Testis (tissue), 5 donors: ENCODE measurements at places on chromosomes 6 and 20.

DNA sequence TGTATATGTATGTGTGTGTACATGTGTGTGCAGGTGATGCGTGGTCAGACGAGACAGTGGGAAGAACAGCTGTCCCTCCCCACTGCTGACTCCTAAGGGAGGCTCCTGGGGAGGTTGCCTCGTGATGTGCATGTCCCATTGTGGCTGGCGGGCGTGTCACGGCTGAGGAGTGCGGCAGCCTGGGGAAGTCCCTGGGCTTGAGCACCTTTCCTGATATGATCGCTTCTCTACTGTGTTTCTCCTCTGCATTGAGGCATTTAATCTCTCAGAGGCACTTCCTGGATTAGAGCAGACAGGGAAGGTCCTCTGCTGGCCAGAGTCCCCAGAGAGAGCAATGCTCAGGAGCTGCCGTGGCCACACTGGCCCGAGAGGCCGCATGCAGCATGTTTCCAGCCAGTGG is 11.4 kb downstream of the NPBWR2 start:
- H3K27ac ChIP-seq = no peak overlapping the region
- no peaks in the 10 kb centered on the region for H3K36me3 ChIP-seq
- no peaks in the 10 kb centered on the region for H3K27me3 ChIP-seq

GRCh38 chr20:40049854-40050253 is 639.2 kb downstream of the MAFB start:
- no peak overlapping the region for H3K27ac ChIP-seq
- DNase-seq = no peak
- H3K4me3 ChIP-seq = no peak overlapping the region
- no peaks in the 10 kb centered on the region for H3K27me3 ChIP-seq

DNA sequence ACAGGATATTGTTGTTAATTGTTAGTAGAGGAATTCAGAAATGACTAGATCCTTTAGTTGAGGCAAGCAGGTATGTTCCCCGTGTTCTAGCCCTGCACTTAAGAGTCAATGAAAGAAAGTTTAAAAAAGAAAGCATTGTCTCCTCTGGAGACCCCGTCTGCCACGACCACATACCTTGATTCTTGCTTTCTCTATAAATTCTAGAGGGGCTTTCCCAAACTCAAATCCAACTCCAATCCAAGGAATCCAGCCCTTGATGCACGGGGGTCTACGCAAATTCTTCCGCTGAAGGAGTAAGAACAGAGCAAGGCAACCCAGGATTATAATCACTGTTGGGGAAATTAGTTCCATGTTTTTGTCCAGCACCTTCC is 401 bp downstream of the CYP39A1 start:
- H3K27me3 ChIP-seq = no peaks in the 10 kb centered on the region
- H3K4me1 ChIP-seq = no peaks in the 10 kb centered on the region
- peak overlapping the region; percentile 91 for H3K27ac ChIP-seq

GRCh38 chr20:5781798-5782750 is 31.9 kb downstream of the SHLD1 start:
- H3K4me3 ChIP-seq = no peak overlapping the region
- no peaks in the 10 kb centered on the region for H3K36me3 ChIP-seq
- H3K4me1 ChIP-seq = no peaks in the 10 kb centered on the region
- no peak overlapping the region for H3K27ac ChIP-seq

DNA sequence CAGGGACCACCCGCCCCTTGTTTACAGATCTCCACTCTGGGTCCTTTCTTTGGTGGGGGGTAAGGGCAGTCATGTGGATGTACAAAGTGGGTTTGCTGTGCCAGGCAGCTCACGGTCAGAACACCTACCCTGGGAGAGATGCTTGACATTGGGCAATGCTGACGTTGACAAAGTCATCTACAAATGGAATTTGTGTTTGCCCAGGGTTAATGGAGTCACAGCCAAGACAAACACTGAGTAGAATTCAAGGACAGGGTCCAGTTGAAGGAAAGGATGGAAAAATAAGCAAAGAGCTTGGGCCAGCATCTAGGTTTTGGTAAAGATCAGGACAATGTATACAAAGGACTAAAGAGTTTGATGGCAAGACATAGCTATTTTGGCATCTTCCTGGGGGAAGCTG is 54.7 kb downstream of the MOCS1 start:
- H3K4me3 ChIP-seq = no peak overlapping the region
- peaks cover 10% of the 10 kb centered on the region for H3K4me1 ChIP-seq
- no peak for DNase-seq
- no peaks in the 10 kb centered on the region for H3K36me3 ChIP-seq
- no peak overlapping the region for H3K27ac ChIP-seq

- no peaks in the 10 kb centered on the region for H3K27me3 ChIP-seq
- peak; percentile 58 for DNase-seq
- H3K4me1 ChIP-seq = no peaks in the 10 kb centered on the region
- H3K4me3 ChIP-seq = no peak overlapping the region
- no peak overlapping the region for H3K27ac ChIP-seq
Observed at GRCh38 chr6:168713839-168714238, 272.9 kb downstream of the SMOC2 start.

GRCh38 chr6:85726206-85726605 is 83.5 kb upstream of the SYNCRIP start:
- H3K27ac ChIP-seq = no peak overlapping the region
- no peak overlapping the region for H3K4me3 ChIP-seq
- DNase-seq = no peak
- H3K4me1 ChIP-seq = no peaks in the 10 kb centered on the region

DNA sequence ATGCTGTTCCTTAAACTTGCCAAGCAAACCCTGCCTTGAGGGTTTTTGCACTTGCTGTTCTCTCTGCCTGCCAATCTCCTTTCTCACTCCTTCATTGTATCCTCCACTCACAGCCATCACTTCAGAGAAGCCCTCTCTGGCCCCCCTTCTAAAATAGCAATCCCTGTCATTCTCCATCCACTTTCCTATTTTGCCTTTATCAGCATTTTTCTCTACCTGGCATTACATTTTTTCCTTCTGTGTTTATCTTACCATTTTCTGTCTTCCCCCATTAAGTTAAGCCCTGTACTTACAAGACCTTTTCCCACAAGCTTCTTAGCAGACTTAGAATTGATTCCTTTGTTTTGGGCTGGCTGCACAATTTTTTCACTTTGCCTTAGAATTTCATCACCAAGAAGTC is 26.6 kb upstream of the TNFRSF21 start:
- no peaks in the 10 kb centered on the region for H3K36me3 ChIP-seq
- no peaks in the 10 kb centered on the region for H3K4me1 ChIP-seq
- H3K27me3 ChIP-seq = no peaks in the 10 kb centered on the region

DNA sequence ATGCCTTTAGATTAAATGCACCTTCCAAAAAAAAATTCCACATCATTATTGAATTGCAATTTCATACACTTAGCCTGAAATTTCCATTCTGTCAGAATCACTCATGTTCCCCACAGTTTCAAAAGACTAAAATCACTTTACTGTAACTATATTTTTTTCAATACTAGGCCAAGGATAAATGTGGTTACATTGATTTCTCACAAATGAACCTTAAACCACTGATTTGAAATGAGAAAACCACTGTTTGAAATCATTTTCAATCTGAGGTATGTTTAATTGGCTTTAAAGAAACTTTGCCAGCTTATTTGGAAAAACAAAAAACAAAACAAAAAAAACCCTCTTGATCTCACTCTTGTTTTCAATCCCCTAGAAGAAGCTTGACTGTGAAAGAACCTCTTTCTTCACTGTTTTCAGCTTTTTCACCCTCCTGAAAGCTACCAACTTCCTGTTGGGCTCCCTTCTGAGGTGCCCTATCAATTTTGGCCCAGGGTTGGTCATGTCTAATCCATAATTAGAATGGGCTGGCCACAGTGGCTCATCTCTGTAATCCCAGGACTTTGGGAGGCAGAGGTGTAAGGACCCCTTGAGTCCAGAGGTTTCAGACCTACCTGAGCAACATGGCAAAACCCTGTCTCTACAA is 242.5 kb downstream of the ADGRG6 start:
- DNase-seq = no peak
- H3K27me3 ChIP-seq = no peaks in the 10 kb centered on the region
- H3K4me1 ChIP-seq = no peaks in the 10 kb centered on the region
- H3K4me3 ChIP-seq = no peak overlapping the region
- no peaks in the 10 kb centered on the region for H3K36me3 ChIP-seq

GRCh38 chr6:170383466-170384035 is 77.0 kb downstream of the FAM120B start:
- no peaks in the 10 kb centered on the region for H3K36me3 ChIP-seq
- no peaks in the 10 kb centered on the region for H3K27me3 ChIP-seq
- H3K27ac ChIP-seq = no peak overlapping the region
- DNase-seq = no peak
- no peaks in the 10 kb centered on the region for H3K4me1 ChIP-seq
- no peak overlapping the region for H3K4me3 ChIP-seq

GRCh38 chr6:39910744-39911143 is 23.5 kb downstream of the MOCS1 start:
- H3K4me1 ChIP-seq = no peaks in the 10 kb centered on the region
- H3K27ac ChIP-seq = no peak overlapping the region
- H3K4me3 ChIP-seq = no peak overlapping the region

DNA sequence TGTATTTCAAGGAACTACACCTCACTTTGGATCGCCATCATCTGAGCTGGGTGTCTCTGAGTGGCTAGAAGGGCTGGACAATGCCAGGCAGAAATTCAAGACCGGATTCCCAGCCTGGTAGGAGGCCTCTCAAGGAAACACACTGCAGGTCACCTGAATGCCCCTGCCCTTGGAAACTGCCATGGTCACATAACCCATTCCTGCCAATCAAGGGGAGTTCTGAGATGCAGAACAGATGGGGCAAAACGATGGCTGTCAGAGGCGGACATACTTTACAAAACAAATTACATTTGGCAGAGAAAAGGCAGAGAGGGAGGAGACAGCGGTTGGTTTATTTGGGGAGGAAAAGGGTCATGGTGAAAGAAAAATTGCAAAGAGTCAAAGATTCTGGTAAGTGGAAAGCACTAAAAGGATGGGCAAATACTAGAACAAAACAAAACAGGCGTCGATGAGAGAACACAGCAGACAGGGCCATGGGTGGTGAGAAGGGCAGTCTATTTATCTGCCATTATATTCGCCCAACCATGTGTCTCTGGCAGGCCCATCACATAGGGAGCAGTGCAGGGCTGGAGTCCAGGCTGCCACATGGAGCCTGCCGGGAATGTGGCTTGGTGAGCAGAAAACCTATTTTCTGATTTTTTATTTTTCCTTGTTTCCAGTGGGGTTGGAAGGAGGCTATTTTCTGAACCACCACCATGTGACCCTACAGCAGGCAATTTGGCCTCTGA is 13.5 kb downstream of the BEND3 start:
- H3K27ac ChIP-seq = no peak overlapping the region
- H3K36me3 ChIP-seq = no peaks in the 10 kb centered on the region
- H3K27me3 ChIP-seq = no peaks in the 10 kb centered on the region
- no peak overlapping the region for H3K4me3 ChIP-seq

DNA sequence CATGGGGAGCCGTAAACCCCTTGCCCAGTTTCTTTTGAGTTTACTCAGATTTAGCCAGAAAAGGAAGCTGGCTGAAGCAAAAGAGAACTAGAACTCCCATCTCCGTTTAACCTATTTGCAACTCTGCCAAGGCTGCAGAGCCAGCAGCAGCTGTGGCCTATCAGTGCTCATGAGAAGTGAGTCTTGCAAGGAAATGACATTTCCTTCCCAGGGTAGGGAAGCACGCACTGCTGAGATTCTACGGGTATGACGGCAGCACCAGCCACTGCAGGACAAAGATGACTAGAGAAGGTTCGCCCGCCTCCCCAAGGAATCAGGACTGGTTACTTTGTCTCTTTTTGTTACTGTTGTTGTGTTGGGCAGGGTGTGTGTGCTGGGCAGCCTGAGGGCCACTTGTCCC is 47.6 kb downstream of the PPP1R3G start:
- H3K27ac ChIP-seq = no peak overlapping the region
- peaks cover 5% of the 10 kb centered on the region for H3K4me1 ChIP-seq
- H3K36me3 ChIP-seq = no peaks in the 10 kb centered on the region
- peak; percentile 81 for DNase-seq
- H3K27me3 ChIP-seq = no peaks in the 10 kb centered on the region
- H3K4me3 ChIP-seq = no peak overlapping the region

- H3K4me1 ChIP-seq = peaks cover 6% of the 10 kb centered on the region
- H3K36me3 ChIP-seq = no peaks in the 10 kb centered on the region
- peak; percentile 70 for DNase-seq
Observed at GRCh38 chr6:167485186-167485978, 160.5 kb downstream of the TTLL2 start.

- H3K36me3 ChIP-seq = no peaks in the 10 kb centered on the region
- H3K27ac ChIP-seq = no peak overlapping the region
- no peaks in the 10 kb centered on the region for H3K27me3 ChIP-seq
- peaks cover 10% of the 10 kb centered on the region for H3K4me1 ChIP-seq
Observed at GRCh38 chr6:143844006-143844405, 868 bp downstream of the LTV1 start.

- H3K4me1 ChIP-seq = no peaks in the 10 kb centered on the region
- H3K27me3 ChIP-seq = no peaks in the 10 kb centered on the region
- H3K27ac ChIP-seq = no peak overlapping the region
- no peaks in the 10 kb centered on the region for H3K36me3 ChIP-seq
- no peak for DNase-seq
- H3K4me3 ChIP-seq = no peak overlapping the region
Observed at GRCh38 chr6:128494440-128494839, 26.0 kb downstream of the PTPRK start.

GRCh38 chr6:89379281-89379680 is 26.8 kb upstream of the UBE2J1 start:
- no peak overlapping the region for H3K27ac ChIP-seq
- DNase-seq = no peak

GRCh38 chr20:58965270-58966064 is 15.6 kb upstream of the NELFCD start:
- H3K4me3 ChIP-seq = no peak overlapping the region
- DNase-seq = no peak
- H3K27ac ChIP-seq = no peak overlapping the region
- no peaks in the 10 kb centered on the region for H3K36me3 ChIP-seq
- no peaks in the 10 kb centered on the region for H3K27me3 ChIP-seq

GRCh38 chr6:116060572-116061283 is at the start of gene FRK:
Gene FRK, minus strand, starts transcription at chr6:116060891. Its CDS starts 580 bp downstream, at chr6:116060311.
- H3K36me3 ChIP-seq = no peaks in the 10 kb centered on the region
- H3K27ac ChIP-seq = no peak within 1 kb of the TSS
- H3K4me3 ChIP-seq = peak within 1 kb of the TSS; percentile 21
- no peaks in the 10 kb centered on the region for H3K4me1 ChIP-seq
- H3K27me3 ChIP-seq = no peaks in the 10 kb centered on the region

DNA sequence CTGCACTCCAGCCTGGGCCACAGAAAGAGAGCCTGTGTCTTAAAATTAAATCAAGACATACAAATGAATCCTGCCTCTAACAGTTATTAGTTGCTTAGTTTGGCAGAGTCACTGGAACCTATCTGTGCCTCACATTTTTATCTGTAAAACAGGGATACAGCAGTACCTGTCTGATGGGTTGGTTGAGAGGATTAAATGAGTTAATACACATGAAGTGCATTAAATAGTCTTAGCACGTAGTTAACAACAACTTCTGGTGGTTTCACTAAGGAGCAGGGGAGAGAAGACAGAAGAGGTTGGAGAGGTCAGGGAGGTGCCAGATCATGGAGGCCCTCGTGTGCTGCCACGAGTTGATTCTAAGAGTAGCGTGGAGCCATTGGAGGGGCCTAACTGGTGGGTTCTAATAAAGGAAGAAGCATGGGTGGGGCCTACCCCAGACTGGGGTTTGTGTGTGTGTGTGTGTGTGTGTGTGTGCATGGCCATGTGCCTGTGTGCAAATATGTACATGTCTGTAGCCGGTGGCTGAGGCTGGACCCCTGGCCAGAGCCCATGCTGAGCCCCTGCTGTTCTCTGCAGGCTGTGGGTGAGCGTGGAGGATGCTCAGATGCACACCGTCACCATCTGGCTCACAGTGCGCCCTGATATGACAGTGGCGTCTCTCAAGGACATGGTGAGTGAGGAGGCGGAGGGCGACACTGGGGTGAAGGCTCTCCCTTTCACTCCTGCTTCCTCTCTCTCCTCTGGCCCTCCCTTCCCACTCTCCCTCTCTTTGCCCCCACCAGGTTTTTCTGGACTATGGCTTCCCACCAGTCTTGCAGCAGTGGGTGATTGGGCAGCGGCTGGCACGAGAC is 9.1 kb downstream of the RBCK1 start:
- H3K36me3 ChIP-seq = no peaks in the 10 kb centered on the region
- DNase-seq = peak; percentile 43
- H3K27ac ChIP-seq = no peak overlapping the region
- no peak overlapping the region for H3K4me3 ChIP-seq
- no peaks in the 10 kb centered on the region for H3K27me3 ChIP-seq
- H3K4me1 ChIP-seq = peaks cover 14% of the 10 kb centered on the region
